ENCODE measurements at places on chromosomes 7 and 10.

DNA sequence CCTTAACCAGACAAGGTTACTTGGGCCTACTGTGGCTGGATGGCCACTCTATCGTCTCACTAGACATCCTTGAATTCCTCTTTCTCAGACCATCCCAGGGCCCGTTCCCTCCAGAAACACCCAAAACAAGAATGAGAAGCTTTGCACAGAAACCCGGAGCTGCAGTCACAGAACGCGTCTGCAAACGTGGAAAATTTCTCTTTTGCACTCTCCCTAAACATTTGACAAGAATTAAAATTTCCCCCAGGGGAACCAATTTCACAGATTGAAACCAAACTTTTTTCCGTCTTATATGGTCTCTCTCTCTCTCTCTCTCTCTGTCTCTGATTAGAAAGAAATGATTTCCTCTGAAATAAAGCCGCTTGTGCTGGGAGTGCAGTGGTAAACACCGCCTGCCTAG lies 120.7 kb downstream of the MKX start:
- DNase-seq = no peak

DNA sequence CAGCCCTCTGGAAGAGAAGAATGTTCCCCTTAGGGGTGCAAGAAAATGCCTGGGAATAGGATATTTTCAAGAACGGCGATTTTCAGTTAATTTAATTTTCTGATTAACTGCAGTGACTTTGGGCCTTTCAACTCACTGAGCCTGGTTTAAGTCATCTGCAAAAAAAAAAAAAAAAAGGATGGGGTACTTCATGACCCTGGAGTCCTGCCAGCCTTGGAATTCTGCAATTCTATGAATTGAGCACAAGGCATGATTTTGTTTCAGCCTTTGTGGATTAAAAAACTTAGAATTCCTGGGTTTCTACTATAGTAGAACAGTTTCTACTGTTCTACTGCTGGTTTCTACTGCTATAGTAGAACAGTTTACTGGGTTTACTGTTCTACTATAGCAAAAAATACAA lies 58.3 kb upstream of the CALD1 start:
- DNase-seq = no peak

DNA sequence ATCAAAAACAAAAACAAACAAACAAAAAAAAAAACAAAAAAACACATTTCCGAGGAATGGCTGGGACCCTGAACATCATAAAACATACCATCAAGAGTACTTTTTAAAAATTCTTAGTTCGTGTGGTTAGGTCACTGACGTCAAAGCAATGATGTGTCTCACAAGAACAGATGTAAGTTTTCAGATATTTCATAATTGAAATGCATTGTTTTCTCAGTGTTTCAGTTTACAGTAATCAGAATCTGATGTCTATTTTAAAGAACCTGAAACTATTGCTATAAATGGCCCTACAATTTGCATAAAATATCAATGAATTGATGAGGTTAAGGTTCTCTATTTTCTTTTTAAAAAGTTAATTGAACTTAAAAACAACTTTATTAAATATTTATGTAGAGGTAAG lies 103.7 kb upstream of the HGF start:
- DNase-seq = no peak

DNA sequence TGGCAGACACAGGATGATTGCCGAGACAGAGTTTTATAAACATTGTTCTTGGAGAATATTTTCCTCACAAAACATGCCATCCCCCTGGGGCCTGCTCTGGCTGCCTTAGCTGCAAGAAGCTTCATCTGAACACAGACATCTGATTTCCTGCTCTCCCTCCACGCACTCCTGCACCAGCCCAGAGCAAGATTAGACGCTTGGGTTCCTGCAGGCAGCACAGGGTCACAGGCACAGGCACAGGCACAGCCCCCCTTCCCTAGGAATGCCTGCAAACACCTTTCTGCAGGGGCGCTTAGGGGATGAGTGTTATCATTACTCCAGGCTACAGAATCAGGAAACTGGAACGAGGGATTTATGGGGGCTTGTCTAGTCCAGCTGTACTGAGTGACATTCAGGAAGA lies 450.3 kb downstream of the GRID1 start:
- no peak for DNase-seq

DNA sequence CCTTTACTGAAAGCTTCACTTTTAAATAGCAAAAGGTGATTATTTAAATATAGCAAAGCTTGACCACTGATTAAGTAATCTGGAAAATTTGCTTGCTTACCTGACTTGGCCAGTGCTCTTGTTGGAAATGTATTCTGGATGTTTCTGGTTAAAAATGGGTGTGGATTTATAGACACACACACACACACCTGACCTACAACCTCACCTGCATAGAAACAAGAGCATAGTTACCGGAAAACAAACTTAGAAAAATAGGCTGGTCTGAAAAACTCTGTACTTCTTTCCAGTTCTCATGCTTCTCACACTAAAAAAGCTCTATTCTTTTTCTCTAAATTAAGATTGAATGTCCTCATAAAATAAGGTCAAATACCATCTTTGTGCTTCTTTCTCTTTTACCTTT lies at the start of gene AGR3:
TSS of gene AGR3 (minus strand) at position 140 of the 400 bp plus-strand sequence. CDS start 3,365 bp downstream, outside the sequence.
- no peak for DNase-seq

DNA sequence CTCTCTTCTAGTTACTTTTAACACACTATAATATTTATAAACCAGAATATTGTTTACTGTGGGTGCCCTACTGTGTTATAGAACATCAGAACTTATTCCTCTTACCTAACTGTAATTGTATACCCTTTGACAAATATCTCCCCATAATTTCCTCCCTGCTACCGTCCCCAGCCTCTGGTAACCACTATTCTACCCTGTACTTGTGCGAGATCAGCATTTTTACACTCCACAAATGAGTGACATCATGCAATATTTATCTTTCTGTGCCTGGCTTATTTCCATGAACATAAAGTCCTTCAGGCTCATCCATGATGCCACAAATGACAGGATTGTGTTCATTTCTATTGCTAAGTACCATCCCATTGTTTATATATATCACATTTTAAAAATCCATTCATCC lies 139.8 kb upstream of the RSU1 start:
- no peak for DNase-seq

DNA sequence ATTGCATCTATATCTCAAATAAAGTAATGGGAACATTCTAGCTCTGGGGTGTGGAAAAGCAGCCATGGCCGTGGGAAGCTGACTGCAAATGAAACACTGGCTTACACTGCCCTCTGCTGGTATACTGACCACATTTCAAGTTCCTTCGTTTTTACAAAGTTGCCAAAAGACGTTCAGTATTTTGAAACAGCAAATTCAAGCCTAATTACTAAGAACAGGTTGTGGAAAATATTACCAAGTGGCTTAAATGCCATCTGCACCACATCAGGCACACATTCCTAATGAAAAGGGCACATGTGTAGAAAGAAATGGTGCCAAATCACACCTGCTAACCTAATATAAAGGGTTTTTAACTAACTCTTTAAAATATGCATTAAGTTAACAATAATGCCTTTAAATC lies 83.9 kb downstream of the JAZF1 start:
- DNase-seq = peak; percentile 18

DNA sequence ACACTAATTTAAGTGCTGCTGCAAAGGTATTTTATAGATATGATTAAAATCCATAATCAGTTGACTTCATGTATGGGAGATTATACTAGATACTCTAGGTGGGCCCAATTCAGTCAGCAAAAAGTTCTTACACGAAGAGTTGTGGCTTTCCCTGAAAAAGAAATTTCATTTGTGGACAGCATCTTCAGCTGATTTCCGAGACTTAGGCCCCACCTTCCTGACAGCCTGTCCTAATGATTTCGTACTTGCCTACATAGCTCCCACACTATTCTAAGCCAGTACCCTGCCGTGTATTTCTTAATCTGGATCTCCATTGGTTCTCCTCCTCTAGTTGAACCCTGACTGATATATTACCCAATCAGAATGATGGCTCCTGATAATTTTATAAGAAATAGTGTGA lies 297.9 kb downstream of the EXOC4 start:
- no peak for DNase-seq

DNA sequence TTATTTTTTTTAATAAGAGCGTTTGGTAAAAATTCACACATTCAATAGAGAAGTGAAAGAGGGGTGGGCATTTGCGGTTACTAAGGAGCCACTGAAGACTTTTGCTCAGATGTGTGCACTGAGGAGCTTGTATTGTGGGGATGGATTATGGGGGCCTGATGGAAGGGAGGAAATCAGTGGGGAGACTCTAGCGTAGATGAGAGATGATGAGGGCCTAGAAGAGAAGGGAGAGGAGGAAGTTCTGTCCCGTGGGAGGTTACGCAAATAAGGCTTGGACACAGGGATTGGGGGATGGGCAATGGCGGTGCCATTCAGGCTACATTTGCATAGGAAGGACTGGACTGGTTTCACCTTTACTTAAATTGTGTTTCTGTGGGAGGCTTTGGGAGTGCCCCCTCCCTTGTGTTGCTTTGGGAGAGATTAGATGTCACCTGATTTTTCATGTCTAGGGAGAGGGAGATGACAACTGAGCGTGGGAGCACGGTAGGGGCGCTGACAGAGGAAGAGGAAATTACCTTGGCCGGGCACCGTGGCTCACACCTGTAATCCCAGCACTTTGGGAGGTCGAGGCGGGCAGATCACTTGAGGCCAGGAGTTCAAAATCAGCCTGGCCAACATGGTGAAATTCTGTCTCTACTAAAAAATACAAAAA lies 2.2 kb upstream of the HIP1 start:
- no peak for DNase-seq

DNA sequence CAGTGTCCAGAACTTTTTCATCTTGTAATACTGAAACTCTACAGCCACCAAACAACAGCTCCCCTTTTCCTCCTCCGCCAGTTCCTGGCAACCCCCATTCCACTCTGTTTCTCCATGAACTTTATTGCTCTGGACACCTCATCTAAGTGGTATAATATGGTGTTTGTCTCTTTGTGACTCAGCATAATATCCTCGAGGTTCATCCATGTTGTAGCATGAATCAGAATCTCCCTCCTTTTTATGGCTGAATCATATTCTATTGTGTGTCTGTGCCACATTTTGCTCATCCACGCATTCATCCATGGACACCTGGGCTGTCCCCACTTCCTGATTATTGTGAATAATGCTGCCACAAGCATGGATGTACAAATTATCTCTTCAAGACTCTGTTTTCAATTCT lies 124.4 kb upstream of the FGFR2 start:
- no peak for DNase-seq

DNA sequence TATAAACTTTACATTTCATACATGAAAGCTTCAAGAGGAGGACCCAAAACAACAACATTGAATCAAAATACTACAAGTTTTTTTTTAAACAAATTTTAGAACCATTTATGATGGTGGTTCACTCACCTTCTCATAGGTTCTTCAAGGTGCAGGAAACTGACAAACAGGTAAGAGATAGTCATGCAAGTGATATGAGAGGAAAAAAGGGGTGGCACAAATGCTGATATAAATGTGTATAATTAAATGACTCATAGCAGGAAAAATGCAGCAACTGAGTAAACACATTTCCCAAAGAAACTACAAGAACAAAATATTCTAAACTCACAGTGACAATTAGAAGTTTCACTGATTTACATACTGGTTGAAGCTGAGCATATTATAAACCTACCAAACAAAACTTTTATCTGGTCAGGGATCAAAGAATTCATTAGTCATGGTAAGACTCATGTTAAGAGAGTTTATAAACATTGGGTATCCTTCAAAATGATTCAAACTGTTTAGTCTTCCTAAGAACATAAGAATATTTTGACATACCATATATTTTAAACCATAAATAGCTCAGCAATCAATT lies 14.1 kb downstream of the ZWINT start:
- DNase-seq = no peak

DNA sequence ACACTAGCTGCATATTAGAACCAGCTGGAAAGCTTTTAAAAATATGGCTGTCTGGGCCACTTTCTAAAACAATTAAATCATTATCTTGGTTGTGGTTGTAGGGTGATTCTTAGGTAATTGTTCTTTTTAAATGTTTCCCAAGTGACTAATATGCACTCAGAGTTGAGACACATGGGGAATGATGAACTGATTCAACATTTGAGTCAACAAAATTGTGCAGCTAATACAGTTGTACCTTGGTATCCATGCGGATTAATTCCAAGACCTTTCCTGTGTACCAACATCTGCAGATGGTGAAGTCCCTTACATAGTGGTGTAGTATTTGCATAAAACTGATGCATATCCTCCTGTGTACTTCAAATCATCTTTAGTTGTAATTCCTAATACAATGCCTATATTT lies 242.2 kb downstream of the ATRNL1 start:
- DNase-seq = no peak

- no peak for DNase-seq
These were observed 1.1 kb downstream of the IL2RA start for GRCh38 chr10:6061056-6061455.

DNA sequence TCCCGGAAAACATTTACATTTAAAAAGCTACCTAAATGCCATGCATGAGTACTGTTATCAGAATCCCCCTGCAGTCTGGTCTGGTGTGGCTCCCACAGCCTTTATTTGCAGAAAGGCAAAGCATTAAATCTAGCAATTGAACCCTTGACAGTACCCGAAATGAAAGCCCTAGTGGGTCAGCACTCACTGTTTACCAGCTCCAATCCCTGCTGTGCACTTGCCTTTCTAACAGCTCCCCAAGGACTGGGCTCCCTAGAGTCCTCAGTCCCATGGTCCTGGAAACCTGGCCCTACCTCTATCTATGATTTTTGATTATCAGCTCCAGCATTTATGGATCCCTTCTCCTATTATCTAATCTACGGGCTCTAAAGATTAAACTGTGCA lies 1.9 kb upstream of the MACC1 start:
- no peak for DNase-seq

DNA sequence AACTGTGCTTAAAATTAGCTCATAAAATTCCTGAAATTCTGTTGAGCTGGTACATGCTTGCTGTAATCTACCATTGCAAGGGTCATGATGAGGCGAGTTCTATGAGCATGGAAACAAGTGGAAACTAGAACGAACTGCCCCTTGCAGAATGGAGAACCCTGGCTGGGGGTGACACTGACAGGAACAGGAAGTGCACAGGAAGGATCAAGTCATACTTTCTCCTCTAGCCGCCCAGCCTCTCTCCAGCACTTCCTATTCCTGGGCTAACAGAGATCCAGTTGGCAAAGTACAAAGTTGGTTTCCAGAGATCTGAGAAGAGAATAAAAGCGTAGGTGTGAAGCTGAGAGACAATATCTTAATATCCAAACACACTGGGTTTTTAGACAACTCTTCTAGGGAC lies 414.2 kb upstream of the PODXL start:
- no peak for DNase-seq

GRCh38 chr7:20226860-20227259 lies 9.7 kb upstream of the MACC1 start:
- no peak for DNase-seq

DNA sequence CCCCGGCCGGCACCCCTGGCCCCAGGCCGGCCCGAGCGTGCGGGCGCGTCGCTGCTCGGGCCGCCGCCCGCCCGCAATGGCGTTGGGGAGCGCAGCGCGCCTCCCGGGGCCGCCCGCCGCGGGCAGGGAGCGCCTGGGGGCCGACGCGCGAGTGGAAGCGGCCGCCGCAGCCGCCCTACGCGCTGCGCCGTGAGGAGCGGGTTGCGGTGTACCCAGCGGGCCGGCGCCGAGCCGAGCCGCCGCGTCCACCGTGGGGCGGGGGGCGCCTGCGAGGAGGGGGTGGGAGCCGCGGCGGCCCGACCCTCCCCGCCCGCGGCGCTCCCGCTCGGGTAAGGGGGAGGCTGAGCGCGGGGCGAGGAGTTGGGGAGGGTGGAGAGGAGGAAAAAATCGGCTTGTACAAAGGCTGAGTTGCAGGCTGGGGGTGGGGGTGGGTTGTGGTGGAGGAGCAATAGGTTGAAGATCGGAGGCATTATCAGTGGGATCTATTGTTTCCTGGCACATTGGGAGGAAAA lies 473 bp downstream of the PPP1R9A start:
- DNase-seq = no peak

GRCh38 chr10:122189185-122189584 lies 81.9 kb upstream of the BTBD16 start:
- no peak for DNase-seq

All from GDM1 (cell line).